Stimulated activated effector memory CD8-positive, alpha-beta T cell treated with anti-CD3 and anti-CD28 coated beads, Interleukin-12 subunit alpha, Interleukin-12 subunit beta, amount 100 ng/mL, for 72 hours (primary cell): ENCODE measurements at places on chromosomes 6 and 20.
A peak's percentile ranks its signal among the peaks of the same experiment; 100 is the strongest.

GRCh38 chr6:151448623-151449022 lies 3.3 kb downstream of the RMND1 start:
- no peak for DNase-seq

GRCh38 chr20:57459897-57460296 lies 65.0 kb downstream of the CTCFL start:
- DNase-seq, result no peak

- no peak for DNase-seq
Measured at GRCh38 chr6:21033084-21033483, 498.8 kb downstream of the CDKAL1 start.

DNA sequence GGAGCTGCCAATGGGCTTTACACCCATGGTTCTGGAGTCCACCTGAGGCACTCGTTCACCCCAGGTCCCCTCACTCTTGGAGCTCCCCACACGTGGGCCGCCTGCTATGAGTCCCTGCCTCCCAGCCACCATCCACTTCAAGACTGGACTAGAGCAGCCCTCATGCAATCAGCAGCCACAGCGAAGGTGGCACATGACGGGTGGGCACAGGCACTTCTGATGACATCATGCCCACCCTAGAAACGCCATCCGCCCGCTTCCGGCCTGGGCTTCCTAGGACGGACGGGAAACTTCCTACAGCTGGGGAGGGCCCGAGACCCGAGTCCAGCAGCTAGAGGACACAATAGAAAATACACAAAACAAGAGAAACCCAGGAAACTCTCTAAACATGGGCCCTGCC lies 85.5 kb downstream of the PDE10A start:
- DNase-seq, result no peak

DNA sequence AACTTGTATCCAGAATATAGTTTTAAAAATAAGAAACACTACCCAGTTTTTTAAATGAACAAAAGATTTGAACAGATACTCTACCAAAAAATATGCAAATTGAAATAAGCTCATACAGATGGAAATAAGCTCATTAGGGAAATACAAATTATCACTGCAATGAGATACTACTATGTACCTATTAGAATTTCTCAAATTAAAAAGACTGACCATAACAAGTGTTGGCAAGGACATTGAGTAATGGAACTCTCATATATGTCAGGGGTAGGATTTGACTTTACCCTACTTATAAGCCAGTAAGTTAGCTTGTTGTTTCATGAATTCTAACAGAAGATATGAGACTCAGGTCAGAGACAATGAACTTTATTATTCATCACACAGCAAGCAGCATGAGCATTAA lies 9.6 kb upstream of the ASIP start:
- no peak for DNase-seq

- no peak for DNase-seq
Measured at GRCh38 chr20:58839474-58839874, 11.2 kb downstream of the GNAS-AS1 start.

DNA sequence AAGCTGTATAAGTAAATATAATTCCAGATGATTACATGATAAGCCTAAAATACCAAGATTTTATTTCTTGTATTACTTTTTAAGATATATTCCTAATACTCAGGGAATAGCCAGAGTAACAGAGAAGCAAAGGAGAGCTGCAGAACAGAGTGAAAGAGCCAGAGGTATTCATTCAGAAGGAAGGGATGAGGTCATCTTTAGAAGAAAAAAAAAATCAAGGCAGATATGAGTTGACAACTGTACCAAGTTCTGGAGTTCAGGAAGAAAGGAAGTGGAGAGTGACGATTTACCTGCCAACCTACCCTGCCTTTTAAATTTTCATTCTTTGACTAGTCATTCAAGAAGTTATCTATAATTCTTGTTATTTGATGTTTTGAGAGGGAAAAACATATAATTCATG lies 28.8 kb upstream of the NHSL1 start:
- no peak for DNase-seq

- no peak for DNase-seq
Measured at GRCh38 chr6:53673162-53673727, 7.7 kb upstream of the KLHL31 start.

DNA sequence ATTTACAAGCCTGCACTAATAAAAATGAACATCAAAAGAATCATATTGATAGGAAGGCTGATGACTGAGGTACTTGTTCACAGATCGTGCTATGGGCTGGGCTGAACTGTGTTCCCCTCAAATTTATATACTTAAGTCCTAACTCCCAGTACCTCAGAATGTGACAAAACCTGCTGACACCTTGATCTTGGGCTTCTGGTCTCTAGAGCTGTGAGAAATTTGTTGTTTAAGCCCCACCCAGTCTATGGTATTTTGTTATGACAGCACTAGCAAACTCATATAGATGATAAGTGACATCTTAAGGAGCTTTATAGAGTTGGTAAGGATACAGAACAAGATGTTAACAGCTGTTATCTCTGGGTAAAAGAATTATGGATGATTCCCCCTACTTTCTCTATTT lies 13.8 kb downstream of the UBE2V1 start:
- no peak for DNase-seq

DNA sequence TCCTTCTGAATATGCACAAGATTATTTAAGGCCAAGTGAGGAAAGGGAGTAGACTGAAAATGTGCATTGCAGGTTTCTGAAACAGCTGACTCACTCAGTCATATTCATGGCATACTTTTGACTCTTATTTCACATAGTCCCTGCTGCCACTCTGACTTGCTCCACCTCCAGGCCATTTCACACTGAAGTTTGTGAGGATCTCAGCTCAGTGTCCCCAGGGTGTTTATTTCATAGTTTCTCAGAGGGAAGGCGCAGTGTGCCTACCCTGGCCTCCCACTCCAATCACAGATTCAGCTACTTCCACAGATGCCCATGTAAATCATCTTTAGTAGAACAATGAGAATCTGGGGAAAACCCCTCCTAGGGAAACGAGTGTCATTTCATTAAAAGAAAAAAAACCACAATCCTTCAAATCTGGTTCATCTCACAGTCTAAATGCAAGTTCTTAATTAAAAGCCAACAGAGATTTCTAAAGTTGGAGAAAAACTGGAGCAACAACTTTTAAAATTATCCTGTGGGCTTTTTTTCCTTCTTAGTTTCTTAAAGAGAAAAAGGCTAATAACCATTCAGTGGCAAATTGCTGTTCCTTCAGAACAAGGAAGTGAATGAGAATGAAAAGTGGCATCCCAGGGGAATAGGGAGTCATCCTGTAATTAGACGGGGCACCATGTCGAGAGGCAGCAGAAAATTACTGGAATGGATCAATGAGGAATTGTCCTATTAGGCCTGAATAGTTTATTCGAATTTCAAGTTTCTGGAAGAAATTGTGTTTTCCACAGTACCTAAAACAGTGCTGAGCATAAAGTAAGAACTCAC lies 133.6 kb downstream of the TFAP2B start:
- no peak for DNase-seq

DNA sequence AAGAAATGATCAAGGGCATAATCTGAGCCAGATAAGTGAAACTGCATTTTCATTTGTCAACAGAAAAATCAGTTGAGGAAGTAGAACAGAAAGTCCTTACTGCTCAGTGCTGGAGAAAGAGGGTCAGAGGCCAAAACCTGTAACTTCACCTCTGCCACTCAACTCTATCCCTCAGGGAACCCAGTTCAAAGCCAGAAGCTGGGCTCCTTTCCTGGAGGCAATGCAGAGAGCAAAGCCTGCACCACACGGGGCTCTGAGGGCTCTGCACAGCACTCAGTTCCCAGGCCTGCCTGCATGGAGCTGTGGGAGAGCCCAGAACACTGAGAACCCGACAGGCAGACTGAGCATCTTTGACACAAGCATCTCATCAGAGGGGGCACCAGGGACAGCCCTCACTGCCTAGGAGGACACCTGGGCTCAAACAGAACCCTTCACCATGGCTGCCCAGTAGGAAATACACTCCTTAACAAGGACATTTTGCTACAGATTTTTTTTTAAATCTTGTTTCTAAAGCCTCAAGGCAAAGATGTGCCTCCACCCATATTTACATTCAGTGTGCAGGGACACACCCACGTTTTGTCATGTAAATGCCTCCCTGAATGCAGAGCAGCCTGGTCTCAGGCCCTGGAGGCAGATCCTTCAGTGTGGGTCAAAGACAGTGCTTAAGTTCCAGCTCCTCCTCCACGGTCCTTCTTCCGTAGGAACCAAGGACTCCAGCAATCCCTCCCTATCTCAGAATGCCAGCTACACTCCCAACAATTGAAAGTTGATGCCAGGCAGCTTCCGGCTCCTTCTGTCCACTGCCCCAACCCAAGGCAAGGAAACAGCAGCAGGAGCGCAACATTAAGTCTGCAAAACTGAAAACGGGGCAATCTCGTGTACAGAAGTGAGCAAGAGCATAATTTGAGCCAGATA lies 6.6 kb downstream of the RNASET2 start:
- no peak for DNase-seq

DNA sequence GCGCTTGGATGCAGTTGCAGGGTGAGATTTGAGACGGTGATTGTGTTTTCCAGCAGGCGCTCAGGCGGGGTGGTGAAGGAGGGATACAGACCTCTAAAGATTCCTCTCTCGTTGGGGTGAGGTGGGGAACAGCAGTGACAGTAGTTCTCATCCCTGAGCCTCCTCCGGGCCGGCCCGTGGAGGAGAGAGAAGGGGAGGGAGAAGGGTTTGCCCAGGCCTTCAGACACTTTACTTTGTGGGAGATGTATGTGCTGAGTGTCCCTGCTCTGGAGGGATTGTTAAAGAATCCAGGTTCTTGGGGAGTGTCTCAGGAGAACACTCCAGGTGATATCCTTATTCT lies 41.0 kb downstream of the PSMB9 start:
- no peak for DNase-seq

- no peak for DNase-seq
Measured at GRCh38 chr6:107646176-107646575, 156.3 kb downstream of the SOBP start.

GRCh38 chr6:7268816-7269555 lies 44.0 kb downstream of the SSR1 start:
- no peak for DNase-seq

GRCh38 chr20:44146272-44146671 lies 40.7 kb downstream of the JPH2 start:
- DNase-seq, result no peak

GRCh38 chr6:126983779-126984178 lies 134.7 kb upstream of the RSPO3 start:
- no peak for DNase-seq

GRCh38 chr20:19730706-19731105 lies 27.4 kb upstream of the RIN2 start:
- no peak for DNase-seq

DNA sequence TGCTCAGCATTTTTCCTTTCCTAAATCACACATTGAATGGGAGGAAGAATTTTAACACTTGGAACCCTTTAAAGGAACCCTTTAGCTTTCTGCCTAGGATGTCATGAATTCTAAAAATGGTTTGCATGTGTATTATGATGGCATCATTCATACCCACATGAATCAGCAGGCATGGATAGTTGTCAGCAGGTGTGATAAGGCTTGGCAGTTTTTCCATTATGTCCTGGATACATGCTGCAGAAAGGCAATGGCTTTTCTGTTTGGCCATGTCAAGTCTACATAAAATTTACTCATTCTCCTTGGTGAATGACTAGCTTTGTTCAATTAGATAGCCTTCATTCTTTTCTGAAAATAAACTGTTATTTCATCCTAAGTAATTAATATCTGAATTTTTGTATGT lies 353.7 kb downstream of the GRIK2 start:
- no peak for DNase-seq

GRCh38 chr20:63567136-63567385 lies 7.0 kb downstream of the HELZ2 start:
- no peak for DNase-seq

- no peak for DNase-seq
Measured at GRCh38 chr20:58794510-58795180, 56.1 kb downstream of the GNAS-AS1 start.

DNA sequence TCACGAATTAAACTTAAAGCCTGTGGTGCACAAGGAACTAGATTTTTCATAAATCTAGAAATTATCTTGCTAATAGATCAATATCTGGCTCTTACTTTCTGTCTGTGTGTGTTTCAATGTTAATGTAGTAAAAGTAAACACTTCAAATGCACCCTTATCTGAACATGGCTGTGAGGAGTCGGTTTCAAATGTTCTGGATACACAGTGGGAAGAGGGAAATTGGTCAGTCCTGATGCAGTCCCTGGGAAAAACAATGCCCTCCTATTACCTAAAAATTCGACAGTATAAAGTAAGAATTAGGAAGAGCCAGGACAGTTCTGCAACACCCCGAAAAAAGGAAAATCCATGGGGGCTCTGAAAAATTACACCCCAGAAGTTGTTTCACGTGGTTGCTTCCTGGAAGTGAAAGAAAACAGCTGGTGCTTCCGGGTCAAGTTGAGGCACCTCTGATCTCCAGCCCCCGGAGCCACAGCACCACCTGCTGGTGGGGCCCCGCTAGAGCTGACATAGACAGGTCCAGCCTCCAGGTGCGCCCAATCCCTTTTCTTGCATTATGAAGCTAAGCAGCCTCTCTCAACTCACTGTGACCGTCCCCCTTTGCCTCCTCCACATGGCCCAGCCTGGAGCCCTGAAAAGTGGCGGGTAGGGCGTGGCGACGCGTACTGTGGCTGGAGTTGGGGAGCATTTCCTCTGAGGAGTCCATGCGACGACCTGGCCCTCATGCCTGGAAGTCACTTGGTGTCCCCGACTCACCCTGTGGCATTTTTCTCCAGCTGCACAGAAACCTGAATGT lies 8.3 kb downstream of the SEMG2 start:
- peak; percentile 31 for DNase-seq

- DNase-seq, result no peak
Measured at GRCh38 chr6:125434760-125435159, 133.0 kb upstream of the HDDC2 start.

- DNase-seq, result no peak
Measured at GRCh38 chr6:117222861-117223260, 42.5 kb upstream of the VGLL2 start.

- no peak for DNase-seq
Measured at GRCh38 chr20:2124564-2125213, 23.1 kb downstream of the STK35 start.

GRCh38 chr20:18904624-18905023 lies 91.0 kb downstream of the SCP2D1 start:
- DNase-seq, result no peak

DNA sequence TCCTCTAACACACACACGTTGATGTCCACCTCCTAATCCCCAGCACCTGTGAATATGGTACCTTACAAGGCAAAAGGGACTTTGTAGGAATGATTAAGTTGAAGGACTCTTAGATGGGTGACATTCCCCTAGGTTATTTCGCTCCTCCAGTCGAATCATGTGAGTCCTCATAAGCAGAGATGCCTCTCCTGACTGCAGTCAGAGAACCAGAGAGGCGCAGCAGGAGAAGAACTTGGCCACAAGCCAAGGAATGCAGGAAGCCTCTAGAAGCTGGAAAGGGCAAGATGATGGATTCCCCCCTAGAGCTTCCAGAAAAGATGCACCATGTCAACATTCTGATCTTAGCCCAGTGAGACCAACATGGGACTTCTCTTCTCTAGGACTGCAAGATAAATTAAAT lies 133.1 kb upstream of the PTPRT start:
- no peak for DNase-seq

- no peak for DNase-seq
Measured at GRCh38 chr6:157708933-157709332, 114.1 kb upstream of the SNX9 start.
